ENCODE measurements at places on chromosomes 6 and 20.

GRCh38 chr20:46021361-46022359, 7.4 kb upstream of the SLC12A5 start:
- DNase-seq: peak; percentile 83

DNA sequence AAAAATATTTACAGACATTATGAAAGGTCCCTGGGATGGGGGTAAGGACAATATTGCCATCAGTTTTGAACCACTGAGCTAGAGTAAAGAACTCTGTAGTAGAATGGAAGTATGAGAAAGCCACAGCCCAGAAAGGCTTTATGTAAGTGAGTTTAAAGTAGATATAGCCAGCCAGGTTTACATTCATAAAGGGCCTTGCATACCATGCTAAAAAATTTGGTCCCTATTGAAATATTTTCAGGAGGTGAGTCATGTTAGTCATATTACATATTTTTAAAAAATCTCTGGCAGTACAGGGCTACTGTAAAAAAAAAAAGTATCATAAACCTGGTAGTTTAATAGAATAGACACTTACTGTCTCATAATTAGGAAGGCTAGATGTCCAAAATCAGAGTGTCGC, 3.5 kb downstream of the ZKSCAN8 start:
- DNase-seq: no peak

- no peak for DNase-seq
Measured at GRCh38 chr20:1702328-1702727, 44.7 kb upstream of the SIRPG start.

- DNase-seq: no peak
Measured at GRCh38 chr6:6981681-6982322, 126.0 kb upstream of the RREB1 start.
